Nephron progenitor cell (in vitro differentiated cells): ENCODE measurements at places on chromosomes 2 and 18.

GRCh38 chr2:8558096-8558495, 123.8 kb upstream of the ID2 start:
- no peak for DNase-seq

DNA sequence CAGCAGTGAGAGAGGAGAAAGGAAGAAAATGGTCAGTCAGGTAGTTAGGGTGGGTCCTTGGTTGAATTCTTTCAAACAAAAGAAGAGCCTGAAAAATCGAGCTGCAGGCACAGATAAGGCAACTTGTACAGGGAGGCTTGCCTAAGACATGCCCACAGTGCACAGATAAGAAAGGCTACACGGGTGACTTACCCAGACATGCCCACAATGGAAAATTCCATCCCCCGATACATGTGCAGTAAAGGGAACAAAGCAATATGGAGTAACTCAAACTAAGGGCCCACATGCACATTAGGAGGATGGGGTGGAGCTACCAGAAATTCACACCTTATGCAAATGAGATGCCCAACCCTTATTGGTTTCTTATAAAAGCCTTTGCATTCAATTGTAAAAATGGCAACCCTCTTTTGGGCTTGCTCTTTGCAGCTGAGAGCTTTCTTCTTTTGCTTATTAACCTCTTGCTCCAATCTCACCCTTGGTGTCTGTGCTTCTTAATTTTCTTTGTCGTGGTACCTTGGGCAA, 110.3 kb upstream of the RMP24 start:
- DNase-seq = no peak

DNA sequence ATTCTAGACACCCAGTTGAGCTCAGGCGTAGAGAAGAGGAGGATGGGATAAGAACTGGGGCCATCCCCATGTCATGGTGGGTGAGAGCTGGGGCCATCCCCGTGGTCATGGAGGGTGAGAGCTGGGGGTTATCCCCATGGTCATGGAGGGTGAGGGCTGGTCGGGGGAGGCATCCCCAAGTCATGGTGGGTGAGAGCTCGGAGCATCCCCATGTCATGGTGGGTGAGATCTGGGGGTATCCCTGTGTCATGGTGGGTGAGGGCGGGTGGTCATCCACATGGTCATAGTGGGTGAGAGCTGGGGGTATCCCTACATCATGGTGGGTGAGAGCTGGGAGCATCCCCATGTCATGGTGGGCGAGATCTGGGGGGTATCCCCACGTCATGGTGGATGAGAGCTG, 52.5 kb downstream of the IL1RL2 start:
- DNase-seq = no peak

DNA sequence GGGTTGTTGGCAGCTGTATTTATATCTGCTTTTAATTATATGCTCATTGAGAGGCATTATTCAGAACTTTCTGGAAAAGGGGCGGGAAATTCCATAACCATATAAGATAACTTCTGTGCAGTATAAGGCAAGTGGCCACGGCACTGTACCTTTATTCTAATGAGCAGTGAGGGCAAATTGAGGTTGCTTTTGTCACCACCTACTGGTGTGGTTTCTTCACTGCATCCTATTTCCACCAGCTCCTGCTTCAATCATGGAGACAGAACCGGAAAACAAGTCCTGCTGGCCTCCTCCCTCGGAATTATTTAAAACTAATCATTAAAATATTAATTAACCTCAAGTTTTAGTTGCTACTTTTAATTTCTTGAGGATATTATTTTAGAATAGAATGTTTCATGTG, 759.4 kb downstream of the CBLN2 start:
- DNase-seq = peak; percentile 4

DNA sequence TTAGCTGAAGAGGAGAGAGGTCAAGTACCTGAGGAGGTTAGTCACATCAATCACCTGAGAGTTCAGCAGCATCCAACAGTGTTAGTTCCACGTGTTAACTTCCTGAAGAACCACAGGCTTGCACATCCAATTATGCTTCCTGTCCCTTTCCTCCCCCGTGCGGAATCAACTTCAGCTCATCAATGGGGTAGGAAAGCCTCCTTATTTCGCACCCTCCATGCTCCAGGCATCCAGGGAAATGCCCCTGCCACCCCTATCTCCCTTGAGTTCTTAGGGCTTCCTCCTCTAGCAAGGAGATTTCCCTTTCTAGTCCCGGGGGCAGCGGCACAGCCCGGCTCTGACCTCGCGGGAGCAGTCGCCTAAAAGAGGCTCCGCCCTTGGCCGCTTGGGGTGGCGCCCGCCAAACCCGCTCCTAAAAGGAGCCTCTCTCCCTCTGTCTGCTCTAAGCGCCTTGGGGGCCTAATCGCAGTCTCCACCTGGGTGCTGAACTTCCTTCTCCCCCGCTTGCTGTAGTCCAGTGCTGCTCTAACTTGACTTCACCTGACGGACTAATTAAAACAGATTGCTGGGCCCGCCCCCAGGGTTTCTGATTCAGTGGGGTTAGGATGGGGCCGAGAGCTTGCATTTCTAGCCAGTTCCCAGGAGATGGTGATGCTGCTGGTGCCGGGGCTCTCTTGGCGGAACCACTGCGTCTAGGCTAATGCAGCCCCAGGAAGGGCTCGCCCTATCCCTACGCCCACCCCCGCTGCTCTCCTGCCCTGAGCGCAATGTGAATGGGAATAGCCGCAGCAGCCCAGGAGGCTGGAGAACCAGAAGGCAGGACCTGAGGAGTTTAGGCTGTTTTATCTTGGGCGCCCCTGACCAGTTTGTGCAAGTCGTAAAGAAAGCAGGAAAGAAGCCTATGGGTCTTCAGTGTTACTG, 3.4 kb upstream of the TET3 start:
- DNase-seq = peak; percentile 62

- DNase-seq = no peak
These were observed 29.5 kb upstream of the TGFA start for GRCh38 chr2:70583091-70583490.

- DNase-seq = no peak
These were observed 8.4 kb upstream of the PER2 start for GRCh38 chr2:238296638-238297457.

DNA sequence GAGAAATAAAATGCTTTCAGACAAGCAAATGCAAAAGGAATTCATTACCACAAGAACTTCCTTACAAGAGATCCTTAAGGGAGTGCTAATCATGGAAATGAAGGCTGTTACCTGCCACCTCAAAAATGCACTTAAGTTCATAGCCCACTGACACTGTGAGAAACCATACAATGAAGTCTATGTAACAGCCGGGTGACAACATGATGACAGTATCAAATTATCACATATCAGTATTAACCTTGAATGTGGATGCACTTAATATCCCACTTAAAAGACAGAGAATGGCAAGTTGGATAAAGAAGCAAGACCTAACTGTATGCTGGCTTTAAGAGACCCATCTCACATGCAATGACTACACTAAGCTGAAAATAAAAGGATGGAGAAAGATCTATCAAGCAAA, 403.4 kb upstream of the MC4R start:
- no peak for DNase-seq

- peak; percentile 55 for DNase-seq
These were observed 61.4 kb downstream of the TWIST2 start for GRCh38 chr2:238908960-238909951.
